ENCODE measurements at places on chromosomes 12 and 14.
A peak's percentile ranks its signal among the peaks of the same experiment; 100 is the strongest.

GRCh38 chr12:64627771-64628170 is 17.5 kb downstream of the RASSF3 start:
- no peak for DNase-seq

DNA sequence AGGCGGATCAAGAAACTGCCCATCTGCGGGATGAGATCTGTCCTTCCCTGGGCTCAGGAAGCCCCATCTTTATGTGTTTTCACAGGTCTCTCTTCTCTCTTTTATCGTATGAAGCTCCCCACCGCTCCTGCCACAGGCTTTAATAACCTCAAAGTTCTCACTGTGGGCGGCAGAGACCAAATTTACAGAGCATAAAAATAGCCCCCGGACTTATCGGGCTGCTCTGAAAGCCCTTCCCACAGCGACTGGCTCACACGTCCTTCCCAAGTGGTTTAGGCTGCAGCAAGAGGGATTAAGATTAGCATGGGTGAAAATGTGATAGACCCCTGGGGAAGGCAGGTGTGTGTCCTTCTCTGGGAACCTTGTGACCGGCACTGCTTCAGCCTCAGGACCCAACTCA is 47.8 kb downstream of the TESC start:
- DNase-seq, result no peak

DNA sequence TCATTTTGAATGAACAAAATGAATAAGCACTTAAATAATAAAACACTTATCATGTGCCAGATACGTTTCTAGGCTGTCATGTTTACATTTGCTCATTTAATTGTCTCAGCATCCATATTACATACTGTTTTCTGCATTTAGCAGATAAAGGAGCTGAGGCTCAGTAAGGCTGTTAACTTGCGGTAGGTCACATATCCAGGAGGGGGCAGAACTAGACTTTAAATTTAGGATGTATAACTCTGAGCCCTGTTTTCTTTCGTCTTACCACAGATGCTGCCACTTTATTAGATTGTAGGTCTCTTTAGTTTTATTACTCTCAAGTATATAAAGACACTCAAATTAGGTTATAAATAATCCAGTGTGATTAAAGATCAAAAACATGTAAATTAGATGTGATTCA is 17.7 kb downstream of the IRAK4 start:
- DNase-seq, result peak; percentile 25

DNA sequence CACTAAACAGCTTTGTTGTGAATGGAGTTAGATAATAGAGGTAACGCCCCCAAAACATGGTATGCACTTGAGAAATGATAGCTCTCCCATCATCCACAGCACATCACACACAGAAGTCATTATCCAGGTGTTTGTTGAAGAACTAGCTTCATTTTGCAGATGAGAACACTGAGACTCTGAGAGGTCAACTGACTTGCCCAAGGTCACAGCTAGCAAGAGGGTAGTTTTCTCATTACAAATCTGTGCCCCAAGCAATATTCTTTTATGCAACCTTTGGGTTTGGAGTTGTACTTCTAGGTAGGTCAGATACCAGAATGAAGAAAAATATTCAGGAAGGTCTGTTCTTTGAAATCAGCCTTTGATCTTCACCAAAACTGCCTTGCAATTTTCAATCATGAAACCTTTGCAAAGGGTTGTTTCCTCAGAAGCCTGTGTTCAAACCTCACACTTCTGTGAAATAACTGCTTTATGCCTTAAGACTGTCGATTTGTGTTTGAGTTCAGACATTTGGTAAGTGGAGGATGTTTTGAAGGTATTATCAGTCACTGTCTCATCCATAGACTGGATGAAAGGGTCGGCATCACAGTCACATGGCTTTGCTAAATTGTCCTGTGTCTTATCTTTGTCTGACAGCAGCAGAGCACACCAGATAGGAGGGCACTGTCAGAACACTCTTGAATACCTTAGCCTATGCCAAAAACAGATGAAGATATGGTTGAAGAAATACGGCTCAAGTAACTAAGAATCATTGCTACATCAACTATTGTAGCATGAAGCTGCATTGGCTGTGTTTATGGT is 233.2 kb upstream of the BTG1 start:
- DNase-seq, result no peak

DNA sequence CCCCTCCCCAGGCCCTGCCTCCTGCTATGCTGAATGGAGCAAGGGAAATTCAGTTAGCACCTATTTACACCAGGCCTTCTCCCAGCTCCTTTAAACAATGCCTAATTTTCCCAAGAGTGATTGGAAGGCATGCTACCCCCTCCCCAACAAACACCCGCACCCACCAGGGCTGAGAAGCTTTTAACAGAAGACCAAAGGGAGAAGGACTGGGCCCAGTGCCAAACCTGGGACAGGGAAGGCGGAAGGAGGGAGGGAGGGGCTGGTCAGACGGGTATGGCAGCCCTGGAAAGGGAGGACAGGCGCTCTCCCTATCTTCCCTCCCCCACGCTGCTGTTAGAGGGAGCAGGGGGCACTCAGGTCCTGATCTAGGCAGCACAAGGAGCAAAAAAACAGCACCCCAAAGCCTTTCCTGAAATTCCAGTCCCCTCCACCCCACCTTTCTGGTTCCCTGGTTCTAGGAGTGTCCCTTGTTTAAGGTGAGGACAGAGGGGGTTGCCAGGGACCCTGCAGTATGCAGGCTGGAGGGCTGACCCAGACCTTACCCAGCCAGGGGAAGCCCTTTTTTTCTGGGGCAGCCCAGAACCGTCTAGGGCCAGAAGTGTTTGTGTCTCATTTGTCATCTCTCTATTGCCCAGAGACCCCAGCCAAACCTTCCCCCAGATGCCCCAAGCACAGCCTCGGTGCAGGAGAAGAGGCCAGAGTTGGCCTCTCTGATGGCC is 2.4 kb upstream of the KRT8 start:
- no peak for DNase-seq

GRCh38 chr12:83893101-83893500 is 1019.5 kb downstream of the SLC6A15 start:
- no peak for DNase-seq

DNA sequence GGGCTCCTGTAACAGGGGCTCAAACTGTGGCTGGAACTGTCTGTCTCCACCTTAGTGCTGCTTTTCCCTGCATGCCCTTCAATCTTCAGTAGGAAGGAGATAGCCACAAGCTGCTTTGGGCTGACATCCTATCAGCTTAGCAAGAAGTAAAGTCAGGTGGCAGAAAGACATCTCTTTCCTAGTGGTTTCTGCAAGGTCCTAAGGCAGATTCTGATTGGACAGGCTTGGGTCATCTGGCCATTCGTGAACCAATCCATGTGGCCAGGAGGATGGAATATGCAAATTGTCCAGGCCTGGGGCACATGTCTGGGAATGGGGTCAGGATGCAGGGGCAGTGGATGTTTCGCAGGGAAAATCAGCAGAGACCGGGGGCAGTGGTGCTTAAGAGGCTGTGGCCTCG is 5.2 kb downstream of the RITA1 start:
- no peak for DNase-seq

Measured in NCI-H1694 (cell line).